Cortex of kidney (tissue), 1 donor: ENCODE measurements at places on chromosomes 6 and 20.

- DNase-seq: no peak
Measured at GRCh38 chr6:133230052-133230451, 11.1 kb upstream of the EYA4 start.

GRCh38 chr6:134535831-134536230 lies 217.9 kb upstream of the SGK1 start:
- no peak for DNase-seq

DNA sequence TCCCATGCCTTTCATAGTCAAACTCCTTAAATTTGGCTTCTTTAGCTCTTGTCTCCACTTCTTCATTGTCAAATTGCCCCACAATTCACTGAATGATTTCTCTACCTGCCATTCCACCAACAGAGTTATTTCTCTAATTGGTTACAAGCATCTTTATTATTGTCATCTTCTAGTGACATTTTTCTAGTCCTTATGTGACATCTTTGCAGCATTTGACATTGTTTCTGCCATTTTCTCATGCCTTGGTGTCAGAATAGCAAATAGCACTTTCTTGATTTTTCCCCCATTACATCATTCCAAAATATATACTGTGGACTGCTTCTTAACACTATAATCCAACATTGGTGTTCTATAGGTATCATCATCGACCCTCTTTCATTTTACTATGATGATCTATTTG lies 137.7 kb upstream of the HDDC2 start:
- DNase-seq: no peak

- DNase-seq: no peak
Measured at GRCh38 chr20:46607849-46608497, 43.3 kb downstream of the SLC13A3 start.

GRCh38 chr6:154122195-154122925 lies 83.3 kb downstream of the OPRM1 start:
- DNase-seq: no peak

DNA sequence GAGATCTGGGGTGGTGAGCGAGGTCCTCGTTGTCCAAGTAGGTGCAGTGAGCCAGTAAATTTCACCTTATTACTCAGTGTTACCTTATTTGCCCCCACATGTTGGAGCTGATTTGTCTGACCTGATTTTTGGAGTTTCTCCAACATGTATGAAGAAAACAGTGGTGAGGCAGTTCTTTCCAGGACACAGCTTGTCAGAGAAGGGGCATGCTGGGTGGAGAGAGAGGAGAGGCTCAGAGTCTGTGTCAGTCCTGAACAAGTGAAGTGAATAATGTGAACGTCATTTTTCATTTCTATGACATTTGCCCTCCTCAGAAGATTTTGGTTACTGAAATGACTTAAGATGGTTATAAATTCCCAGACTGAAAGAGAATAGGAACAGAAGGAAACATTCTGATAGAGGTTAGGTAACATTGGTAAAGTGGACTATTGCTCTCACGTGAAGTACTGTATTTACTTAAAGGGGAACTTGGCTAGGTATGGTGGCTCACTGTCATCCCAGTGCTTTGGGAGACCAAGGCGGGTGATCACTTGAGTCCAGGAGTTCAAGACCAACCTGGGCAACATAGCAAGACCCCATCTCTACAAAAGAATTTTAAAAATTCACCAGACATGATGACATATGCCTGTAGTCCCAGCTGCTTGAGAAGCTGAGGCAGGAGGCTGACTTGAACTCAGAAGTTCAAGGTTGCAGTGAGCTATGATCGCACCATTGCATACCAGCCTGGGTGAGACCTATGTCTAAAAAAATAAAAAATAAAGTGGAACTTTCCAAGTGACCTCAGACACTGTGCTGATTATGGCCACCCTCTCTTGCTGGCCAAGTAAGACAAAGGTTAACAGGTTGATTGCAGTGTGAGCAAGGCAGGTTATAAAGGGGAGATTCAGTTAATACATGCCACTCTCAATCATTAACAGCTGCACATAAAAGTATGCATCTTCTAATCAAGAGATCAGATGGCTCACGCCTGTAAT lies 184.3 kb downstream of the EDN1 start:
- no peak for DNase-seq

GRCh38 chr6:124334359-124334758 lies 530.7 kb downstream of the NKAIN2 start:
- no peak for DNase-seq

DNA sequence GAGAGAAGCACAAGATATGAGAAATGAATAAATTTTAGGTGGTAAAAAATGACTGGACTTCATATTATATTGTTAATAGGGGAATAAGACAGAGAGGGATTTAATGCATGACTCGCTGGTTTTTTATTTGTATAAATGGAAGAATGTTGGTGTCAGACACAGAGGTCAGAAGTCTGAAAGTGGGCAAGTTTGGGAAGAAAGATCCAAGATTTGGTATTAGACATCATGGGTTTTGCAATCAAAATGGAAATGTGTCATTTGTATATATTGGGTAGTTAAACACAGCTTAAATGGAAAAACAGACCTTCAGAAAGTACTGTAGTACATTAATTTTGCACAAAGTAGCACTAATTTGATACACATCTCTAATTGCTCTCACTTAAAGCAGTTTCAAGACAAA lies 96.2 kb downstream of the EYA4 start:
- DNase-seq: no peak

GRCh38 chr6:129659590-129660345 lies 50.2 kb downstream of the ARHGAP18 start:
- DNase-seq: no peak

- no peak for DNase-seq
Measured at GRCh38 chr6:39366931-39367618, 44.6 kb upstream of the KCNK16 start.

- DNase-seq: no peak
Measured at GRCh38 chr6:138397128-138398122, 6.6 kb upstream of the HEBP2 start.

DNA sequence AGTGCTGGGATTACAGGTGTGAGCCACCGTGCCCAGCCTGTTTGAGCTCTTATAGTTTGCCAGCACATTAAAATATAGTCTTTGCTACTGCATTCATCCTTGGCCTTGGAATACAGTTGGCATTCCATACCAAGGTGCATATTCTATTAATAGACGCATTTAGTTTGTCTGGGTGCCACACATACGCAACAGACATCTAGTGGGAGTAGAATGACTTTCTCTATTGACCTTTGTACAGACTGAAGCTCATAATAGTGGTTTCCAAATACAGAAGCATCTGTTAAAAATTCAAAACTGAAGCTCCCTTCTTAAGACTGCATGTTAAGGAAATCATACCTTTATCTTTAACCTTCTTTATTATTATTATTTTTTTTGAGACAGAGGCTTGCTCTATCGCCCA lies 46.7 kb upstream of the FNDC1 start:
- DNase-seq: no peak

DNA sequence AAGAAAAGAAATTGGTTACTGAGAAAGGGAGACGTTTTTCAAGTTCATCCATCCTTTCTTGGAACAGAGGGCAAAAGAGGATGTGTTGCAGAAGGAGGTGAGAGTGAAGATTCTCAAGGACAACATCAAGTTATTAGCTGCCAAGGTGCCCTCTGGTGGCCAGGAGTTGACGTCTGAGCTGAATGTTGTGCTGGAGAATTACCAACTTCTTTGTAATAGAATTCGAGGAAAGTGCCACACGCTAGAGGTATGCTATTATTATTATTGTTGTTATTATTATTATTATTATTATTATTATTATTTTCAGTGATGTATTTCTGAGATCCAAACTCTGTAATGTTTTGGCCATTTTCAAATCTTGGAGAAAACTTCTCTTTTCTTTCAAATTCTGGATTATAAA lies 197.0 kb downstream of the UTRN start:
- DNase-seq: no peak

DNA sequence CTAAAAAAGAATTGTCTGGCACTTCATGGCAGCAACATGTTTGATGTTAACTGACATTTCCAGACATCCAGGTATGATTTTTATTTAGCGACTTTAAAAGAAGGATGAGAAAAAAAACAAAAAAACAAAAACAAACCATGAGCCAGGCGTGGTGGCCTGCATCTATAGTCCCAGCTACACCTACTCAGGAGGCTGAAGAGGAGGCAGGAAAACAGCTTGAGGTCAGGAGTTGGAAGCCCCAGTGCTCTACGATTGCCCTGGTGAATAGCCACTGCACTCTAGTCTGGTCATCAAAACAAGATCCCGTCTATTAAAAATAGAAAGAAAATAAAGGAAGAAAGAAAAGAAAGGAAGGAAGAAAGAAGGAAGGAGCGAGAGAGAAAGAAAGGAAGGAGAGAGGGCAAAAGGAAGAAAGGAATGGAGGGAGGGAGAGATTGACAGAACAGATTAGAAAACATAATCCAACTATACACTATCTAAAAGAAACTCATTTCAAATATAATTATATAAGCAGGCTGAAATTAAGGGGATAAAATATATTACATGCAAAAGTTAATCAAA lies 141.6 kb downstream of the TRIM27 start:
- no peak for DNase-seq

- DNase-seq: no peak
Measured at GRCh38 chr6:115570331-115570730, 490.4 kb downstream of the FRK start.
